ENCODE measurements at places on chromosomes 5 and 9.

GRCh38 chr5:59607138-59607765 is 286.3 kb downstream of the PDE4D start:
- no peak for DNase-seq

- DNase-seq: no peak
Measured at GRCh38 chr9:124122813-124123462, 111.4 kb downstream of the LHX2 start.

- DNase-seq: no peak
Measured at GRCh38 chr5:169295306-169295705, 5.6 kb downstream of the SLIT3 start.

DNA sequence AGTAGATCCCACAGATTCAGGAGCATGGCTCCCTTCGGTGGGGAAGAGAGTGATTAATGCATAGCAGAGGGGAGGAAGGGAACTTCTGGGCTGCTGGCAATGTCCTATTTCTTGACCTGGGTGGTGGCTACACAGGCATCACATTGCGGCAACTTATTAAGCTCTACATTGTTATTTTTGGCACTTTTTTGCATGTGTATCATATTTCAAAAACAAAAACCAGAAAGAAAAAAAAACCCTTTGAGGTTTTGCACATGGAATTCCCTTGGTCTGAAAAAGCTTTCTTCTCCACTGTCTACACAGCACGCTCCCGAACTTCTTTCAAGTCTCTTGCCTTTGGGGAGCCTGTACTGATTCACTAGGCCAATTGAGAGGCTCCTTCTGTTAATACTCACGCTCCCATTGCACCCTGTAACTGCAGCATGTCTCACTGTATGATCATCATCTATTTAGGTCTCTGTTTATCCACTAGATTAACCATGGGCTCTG is 25.1 kb downstream of the CEMIP2 start:
- DNase-seq: no peak

GRCh38 chr5:116454417-116454927 is 120.2 kb downstream of the SEMA6A start:
- DNase-seq: no peak

GRCh38 chr5:60495644-60496520 is 204.1 kb downstream of the DEPDC1B start:
- no peak for DNase-seq

DNA sequence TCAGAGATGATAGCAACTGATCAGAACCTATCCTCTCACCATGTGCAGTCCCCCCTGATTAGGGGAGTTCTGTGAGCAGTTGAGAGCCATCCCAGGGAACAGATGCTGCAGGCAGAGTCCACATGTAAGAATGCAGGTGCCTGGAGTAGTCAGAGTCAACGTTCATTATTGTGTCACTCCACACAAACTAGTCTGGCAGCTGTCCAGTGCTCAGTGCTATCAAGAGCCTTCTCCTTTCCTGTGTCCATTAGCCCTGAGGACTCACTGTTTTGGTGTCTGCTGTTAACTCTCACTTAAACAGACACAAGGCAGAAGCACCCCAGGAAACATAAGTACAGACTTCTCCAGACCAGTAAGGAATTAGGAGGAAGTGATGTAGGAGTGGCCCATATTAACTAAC is 2.5 kb downstream of the SH3TC2 start:
- DNase-seq: no peak

All from stimulated activated CD4-positive, alpha-beta T cell treated with anti-CD3 and anti-CD28 coated beads, Interleukin-4, amount 100 ng/mL, for 48 hours (primary cell).